ENCODE measurements at places on chromosomes 5 and 9.

- DNase-seq: no peak
Measured at GRCh38 chr5:126433701-126434100, 10.5 kb downstream of the GRAMD2B start.

- peak; percentile 59 for DNase-seq
Measured at GRCh38 chr5:107557051-107557658, 113.6 kb downstream of the EFNA5 start.

DNA sequence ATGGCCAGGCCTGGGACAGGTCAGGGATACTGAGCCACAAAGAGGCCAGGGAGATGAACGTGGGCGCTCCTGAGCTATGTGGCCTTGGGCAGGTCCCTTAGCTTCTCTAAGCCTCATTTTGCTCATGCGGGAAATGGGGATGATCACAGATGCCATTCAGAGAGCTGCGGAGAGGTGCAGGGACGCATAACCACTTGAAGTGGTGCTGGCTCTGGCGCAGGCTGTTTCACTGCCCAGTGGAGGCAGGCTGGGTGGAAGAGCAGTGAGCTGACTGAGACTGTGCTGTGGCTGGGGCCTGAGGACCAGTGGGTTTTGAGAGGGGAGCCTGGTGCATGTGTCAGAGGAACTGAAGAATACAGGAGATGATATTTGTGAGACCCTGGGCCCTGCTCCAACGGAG lies 18.4 kb downstream of the CXXC5 start:
- DNase-seq: no peak

GRCh38 chr9:94655739-94656138 lies 16.4 kb upstream of the FBP1 start:
- no peak for DNase-seq

GRCh38 chr9:114497236-114497635 lies 8.0 kb downstream of the WHRN start:
- DNase-seq: no peak
